Adipocyte (in vitro differentiated cells): ENCODE measurements at places on chromosomes 2 and 18.

DNA sequence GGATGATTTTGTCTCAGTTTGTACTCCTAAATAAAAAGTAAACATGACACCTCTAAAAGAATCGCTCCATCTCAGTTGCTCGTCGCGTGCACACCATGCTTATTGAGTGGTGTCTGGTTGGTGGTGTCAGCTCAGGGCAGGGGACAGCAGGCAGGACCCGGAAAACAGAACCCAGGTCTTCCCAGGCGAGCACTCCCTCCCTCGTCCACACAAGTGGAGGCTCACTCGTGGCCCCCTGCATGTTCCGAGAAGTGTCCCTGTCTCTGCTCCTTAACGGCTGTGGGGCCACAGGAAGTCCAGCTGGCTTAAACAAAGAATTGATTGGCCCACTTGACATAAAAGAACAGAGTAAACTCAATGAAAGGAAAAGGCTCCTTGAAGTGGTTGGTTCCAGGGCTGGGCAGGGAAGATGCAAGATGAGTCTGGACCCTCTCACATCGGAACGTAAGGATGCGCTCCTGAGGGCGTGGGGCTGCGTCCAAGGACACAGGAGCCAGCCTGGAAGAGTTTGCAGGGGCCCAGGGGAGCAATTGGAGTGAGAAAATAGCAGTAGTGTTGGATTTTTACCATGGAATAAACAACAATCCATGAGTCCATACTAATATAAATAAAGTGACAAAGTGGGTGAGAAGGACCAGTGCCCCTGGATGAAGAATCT is 13.1 kb upstream of the CNDP1 start:
- DNase-seq: no peak

DNA sequence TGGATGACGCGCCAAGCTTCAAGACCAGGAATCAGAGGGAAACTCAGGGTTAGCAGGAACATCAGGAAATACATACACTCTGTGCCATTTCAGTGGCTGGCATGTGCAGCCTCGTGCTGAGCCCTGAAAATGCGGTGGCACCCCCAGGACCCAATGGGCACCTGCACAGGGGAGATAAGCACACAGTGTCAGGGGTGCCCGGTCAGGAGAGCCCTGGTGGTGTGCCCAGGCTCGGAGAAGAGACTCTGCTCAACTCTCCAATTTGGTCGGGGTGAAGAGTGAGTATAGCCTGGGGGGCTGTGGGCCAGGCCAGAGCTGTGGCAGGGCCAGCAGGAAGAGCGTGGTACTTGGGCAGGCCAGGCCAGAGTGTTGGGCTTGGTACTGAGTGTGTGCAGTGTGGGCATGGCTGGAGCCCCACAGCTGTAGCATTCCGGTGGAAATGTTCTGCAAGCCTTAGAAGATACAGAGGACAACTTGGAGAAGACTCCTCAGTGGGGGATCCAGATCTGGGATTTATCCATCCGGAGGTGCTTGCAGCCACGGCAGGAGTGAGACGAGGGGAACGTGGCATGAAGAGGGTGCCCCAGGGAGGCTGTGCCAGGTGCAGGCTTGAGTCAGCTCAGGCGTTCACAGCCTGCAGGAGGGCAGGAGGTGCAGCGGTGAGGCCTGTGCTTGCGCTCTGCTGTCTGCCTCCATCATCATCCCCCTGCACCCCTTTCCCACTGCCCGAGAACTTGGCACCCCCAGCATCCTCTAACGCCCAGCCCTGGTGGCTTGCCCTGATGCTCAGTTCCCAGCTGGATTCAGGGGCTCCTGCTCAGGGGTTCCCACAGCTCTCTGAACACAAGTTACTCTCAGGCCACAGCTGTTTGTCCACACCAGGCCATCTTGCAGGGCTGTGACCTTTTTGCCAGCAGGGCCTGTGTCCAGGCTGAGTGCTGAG is 451.7 kb upstream of the HS6ST1 start:
- no peak for DNase-seq

- no peak for DNase-seq
Measured at GRCh38 chr18:13725566-13726231, 659 bp downstream of the FAM210A start.

DNA sequence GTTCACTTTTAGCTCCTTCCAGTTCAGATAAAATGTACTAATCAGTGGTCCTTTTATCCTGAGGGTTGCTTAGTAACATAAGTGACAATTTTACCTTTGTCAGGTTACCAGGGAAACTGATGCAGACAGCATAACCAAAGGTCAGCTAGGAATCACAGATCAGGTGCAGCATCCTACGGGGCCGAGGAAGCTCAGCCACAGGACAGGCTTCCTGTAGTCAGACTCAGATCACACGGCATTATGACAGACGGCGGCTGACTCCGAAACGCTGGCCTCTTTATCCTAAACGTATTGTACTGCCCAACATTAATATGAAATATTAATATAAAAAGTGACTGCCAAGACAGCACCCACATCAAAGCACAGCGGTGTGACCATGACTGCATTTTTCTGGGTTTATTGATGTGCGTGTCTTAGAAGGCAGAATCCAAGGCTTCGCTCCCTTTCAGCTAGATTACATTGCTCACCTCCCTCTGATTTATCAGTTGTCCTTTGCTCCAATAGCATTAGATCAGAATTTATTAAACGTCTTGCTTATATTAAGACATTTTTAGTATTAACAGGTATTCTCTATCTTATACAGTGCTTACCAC is 444.5 kb downstream of the CMPK2 start:
- no peak for DNase-seq

DNA sequence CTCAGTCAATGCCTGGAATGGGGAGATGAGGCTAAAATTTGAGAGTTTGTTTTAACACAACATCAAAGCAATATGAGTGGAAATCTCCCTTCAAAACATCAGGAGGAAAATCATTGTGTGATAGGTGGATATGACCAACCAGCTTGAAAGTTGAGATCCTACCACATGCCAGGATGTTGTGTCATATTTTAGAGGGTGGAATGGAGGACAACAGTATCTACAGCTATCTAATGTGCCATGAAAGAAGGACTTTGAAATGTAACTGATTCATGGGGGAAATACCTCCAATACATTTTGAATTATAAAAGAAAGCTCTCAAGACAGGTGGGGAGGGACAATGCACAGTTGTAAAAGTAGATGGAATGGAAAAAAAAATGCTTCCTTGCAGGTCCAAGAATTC is 87.8 kb downstream of the SP100 start:
- no peak for DNase-seq

- no peak for DNase-seq
Measured at GRCh38 chr18:23703987-23704384, 14.7 kb downstream of the LAMA3 start.

DNA sequence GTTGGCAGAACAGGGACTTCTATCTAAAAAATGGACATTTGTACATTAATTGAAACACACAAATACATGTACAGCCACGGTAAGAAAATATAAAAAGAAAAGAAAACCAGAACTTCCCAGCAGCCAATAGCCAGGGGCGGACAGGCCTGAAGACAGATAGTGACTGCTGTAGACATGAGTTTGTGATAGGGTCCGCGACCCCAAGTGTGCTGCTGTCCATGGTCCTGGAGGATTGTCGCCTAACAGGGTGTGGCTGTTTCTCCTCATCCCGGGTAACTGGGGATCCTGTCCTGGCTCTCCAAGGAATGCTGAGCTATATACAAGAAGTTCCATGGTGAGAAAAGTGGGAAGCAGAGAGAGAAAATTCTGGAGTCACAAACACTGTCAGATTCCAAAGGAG is 266.5 kb upstream of the SALL3 start:
- DNase-seq: no peak

GRCh38 chr2:174125090-174125489 is 123.2 kb downstream of the OLA1 start:
- no peak for DNase-seq

DNA sequence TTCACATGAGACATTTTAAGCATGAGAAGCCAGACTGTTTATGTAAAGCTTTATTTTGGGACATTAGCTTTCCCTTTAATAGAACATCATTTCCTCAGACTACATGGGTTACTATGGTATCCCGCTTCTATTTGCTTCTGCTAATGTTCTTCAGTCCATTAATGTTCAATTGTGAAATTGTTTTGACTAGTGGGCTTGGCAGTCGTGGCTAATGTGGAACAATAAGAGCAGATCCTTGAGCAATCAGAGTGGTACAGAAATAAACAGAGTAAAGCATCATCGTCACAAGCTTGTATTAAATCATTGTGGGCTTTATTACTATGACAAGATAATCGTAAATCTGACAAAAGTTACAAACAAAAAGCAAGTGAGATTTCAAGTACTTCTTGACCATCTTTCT is 60.2 kb downstream of the PDE1A start:
- no peak for DNase-seq

DNA sequence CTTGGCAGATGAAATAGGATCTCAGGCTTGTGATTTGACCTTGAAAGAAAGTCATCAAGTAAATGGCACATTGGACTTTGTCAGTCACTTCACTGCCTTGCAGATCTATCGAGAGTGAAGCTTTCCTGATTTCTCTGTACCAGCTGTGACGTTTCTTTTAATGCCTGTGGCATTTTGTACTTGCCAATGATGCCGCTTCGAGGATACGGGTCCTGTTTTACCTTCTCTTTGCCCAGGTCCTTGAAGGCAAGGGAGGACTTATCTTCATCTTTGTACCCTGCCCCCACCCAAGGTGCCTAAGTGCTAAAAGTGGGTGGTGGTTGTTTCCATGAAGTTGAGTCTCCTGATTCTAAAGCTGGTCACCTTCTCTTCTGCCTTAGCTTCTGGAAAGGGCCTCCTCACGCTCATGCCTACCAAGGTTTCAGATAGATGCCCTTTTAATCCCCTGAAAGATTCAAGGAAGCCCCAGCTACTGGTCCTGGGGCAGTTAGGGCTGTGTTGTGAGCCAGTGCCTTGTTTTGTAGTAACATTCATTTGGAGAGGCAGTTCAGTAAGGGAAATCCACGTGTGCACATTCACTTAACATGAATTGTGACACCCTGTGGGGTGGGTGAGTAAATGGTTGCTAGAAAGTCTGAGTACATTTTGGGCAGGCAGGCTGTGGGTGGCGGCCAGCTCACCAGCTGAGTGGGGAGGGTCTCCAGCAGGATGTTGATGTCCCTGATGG is 6.1 kb downstream of the LBH start:
- DNase-seq: no peak

GRCh38 chr2:222076973-222077690 is 221.7 kb downstream of the PAX3 start:
- DNase-seq: no peak

DNA sequence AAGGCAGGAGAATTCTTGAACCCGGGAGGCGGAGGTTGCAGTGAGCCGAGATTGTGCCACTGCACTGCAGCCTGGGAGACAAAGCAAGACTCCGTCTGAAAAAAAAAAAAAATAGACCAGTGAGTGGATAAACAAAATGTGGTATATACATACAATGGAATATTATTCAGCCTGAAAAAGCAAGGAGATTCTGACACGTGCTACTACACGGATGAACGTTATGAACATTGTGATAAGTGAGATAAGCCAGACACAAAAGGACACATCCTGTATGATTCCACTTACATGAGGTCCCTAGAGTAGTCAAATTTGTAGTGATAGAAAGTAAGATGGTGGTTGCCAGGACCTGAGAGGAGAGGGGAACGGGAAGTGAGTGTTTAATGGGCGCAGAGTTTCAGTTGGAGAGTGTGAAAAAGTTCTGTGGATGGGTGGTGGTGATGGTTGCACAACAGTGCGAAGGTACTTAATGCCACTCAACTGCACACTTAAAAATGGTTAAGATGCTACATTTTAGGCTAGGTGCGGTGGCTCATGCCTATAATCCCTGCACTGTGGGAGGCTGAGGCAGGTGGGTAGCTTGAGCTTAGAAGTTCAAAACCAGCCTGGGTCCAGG is 38.3 kb downstream of the NIFK start:
- no peak for DNase-seq

DNA sequence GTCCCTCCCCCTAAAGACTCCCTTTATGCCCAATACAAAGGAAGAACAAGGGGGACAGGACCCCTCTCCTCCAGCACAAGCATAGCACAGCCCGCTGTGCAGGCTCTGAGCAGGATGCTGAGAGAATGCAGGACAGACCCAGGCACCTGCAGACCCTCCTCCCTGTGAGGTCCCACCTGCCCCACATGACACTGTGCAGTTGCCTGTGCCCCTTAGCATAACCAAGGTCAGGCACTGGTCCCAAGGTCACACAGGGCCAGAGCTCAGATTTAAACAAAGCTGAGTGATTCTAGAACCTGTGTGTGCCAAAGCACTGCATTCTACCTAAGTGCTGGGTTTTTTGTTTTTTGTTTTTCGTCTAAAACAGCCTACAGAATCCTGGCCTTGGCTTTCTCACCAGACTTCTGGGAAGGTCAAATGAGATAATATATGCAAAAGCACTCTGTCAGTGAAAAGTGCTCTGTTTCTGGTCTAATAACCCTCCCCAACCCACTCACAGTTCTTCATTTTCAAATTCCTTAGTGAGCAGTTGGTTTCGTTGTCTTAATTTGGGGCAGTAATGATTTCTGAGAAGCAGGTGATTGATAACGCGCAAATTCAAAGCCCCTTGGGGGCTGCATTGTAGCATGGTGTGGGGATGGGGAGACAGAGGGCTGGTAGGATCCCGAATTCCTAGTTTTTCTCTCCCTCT is 125.7 kb downstream of the KCTD1 start:
- DNase-seq: no peak

DNA sequence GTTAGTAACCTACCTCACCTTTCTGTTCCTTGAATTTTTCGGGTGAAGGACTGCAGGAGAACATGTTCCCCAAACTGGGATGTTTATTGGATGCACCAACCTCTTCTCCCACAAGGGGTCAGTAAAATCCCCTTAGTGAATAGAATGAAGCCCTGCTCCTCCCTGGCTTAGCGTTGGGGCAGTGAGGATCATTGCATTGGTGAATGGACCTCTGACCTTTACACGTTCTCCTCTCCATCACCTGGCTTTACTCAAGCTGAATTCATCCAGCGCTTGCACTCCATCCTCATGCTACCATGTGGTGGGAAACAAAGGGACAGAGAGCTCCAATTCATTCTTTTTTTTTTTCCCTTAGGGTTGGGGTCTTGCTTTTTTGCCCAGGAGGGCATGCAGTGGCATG is 157.2 kb downstream of the MIB1 start:
- DNase-seq: peak; percentile 79

GRCh38 chr2:209529579-209529978 is 105.7 kb downstream of the MAP2 start:
- DNase-seq: no peak

GRCh38 chr18:80167331-80167730 is 58.3 kb downstream of the ADNP2 start:
- DNase-seq: no peak

DNA sequence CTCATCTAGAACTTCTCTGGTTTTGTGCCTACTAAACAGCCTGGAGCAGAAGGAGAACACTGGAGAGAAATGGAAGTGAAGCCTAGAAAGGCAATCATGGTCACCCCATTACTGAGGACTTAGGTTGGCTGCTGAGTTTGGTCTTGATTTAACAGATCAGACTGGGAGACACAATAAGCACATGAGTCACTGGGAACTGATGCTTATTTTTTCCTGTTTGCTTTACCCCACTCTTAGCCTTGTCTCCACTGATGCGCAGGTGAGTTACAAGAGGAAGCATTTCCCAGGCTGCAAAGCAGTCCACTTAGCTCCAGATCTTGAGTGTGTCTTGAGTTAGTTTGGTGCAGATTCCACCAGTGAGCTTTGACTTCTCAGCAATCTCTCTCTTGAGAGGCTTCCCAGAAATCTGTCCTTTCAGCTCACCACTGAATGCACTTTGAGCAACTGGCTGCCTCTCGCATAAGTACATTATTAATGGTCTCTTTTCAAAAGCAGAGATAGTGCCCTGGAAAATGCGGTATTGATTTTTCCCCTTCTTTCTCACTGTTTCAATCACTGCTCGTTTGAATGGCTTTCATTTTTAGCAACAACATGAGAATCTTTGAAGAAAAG is 390.2 kb upstream of the SETBP1 start:
- no peak for DNase-seq

GRCh38 chr18:62282188-62282629 is 42.9 kb upstream of the TNFRSF11A start:
- peak; percentile 62 for DNase-seq
